ENCODE measurements at places on chromosomes 6 and 20.
A peak's percentile ranks its signal among the peaks of the same experiment; 100 is the strongest.

GRCh38 chr6:37302086-37302686, 44.2 kb upstream of the TMEM217 start:
- DNase-seq, result no peak

- no peak for DNase-seq
These were observed 14.9 kb downstream of the KCNQ5 start for GRCh38 chr6:72636786-72637185.

DNA sequence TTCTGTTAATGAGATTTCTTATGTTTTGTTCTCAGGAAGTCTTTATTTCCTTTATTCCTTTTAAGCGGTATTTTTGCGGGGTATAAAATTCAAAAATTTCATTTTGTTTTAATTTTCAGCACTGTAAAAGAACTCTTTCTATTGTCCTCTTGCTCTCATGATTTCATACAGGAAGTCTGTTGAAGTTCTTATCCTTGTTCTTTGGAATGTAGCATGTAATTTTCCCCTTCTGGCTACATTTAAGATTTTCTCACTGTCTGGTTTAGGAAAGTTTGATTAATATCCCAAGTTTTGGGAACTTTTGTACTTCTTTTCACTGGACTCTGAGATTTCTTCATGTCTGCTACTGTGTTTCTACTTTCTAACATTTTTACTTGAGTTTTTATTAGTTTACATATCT, 581.4 kb upstream of the GJE1 start:
- no peak for DNase-seq

GRCh38 chr6:53802582-53802981, 7.8 kb downstream of the LRRC1 start:
- no peak for DNase-seq

GRCh38 chr20:2364044-2364443, 16.7 kb upstream of the TGM6 start:
- DNase-seq, result no peak

DNA sequence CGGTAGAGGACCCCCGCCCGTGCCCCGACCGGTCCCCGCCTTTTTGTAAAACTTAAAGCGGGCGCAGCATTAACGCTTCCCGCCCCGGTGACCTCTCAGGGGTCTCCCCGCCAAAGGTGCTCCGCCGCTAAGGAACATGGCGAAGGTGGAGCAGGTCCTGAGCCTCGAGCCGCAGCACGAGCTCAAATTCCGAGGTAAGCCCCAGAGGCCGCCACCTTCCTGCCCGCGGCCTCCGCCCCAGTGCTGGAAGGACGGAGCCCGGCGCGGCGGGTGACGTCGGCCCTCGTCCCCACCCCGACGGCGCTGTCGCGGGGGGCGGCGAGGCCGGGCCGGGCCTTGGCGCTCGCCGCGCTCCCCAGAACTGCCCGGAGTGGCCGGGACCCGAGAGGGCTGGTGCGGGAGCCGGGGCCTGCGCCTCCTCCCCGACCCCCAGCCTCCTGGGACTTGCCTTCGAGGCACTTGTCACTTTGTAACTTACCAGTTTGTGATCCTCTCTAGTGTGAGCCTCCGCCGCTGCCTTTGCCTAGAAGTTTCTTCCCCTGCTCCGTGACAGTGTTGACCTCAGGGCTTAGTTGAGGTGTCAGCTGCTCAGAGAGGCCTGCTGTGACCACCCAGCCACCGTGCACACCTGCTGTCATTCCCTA, 417 bp downstream of the VAPB start:
- peak; percentile 35 for DNase-seq

- no peak for DNase-seq
These were observed 20.7 kb upstream of the TOX2 start for GRCh38 chr20:43893930-43894329.

DNA sequence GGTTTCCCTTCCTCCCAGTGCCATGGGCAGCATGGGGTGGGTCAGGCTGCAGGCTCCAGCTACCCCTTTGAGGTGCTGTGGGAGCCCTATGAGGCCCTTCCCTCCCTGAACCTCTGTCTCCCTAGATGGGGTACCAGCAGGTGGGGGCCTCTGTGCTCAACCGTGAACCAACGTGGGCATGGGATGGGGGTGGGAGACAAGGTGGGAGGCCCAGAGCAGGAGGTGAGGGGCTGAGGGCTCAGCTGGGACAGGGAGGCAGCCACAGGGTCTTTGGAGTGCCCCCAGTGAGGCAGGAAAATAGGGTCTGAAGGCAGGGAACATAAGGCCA, 33.3 kb downstream of the SUN5 start:
- no peak for DNase-seq

GRCh38 chr6:167746975-167747374, 79.7 kb upstream of the AFDN start:
- no peak for DNase-seq

DNA sequence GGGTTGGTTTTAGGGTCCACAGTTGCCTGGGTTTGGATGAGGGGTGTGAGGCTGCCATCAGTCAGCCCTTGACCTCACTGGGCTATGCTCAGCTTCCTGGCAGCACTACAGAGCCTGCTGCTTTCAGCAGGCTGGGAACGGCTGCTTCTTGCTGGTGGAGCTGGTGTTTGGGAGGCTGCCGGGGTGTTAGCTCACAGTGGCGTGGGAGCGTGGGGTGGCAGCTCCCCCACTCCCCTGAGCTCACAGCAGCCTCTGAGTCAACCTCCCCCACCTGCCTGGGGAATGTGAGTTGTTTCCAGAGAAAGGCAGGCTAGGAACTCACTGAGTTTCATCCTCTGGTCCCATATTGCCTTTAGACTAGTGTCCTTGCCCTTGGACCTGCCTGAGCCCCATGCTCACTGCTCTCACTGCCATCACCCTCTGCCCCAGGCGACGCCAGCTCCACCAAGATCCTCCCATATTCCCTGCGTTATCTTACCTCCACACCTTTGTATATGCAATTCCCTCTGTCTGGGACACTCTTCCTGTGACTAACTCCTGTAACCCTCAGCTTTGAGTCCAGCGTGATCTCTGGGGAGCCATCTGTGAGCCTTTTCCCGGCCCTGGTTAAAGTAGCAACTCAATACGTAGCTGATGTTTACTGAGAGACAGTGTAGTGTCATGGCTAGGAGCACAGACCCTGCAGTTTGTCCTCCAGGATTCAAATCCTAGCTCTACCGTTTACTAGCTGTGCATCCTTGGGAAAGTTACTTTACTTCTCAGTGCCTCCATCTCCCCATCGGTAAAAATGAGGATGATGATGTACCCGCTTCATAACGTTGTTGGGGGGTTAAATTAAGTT, 34.8 kb downstream of the PPP1R16B start:
- no peak for DNase-seq

DNA sequence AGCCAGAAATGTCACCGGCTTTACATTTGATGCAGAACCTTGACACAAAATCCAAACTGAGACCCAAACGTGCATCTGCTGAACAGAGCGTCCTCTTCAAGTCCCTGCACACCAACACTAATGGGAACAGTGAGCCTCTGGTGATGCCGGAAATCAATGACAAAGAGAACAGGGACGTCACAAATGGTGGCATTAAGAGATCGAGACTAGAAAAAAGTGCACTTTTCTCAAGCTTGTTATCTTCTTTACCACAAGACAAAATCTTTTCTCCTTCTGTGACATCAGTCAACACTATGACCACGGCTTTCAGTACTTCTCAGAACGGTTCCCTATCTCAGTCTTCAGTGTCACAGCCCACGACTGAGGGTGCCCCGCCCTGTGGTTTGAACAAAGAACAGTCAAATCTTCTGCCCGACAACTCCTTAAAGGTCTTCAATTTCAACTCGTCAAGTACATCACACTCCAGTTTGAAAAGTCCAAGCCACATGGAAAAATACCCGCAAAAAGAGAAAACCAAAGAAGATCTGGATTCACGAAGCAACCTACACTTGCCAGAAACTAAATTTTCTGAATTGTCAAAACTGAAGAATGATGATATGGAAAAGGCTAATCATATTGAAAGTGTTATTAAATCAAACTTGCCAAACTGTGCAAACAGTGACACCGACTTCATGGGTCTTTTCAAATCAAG, 108.4 kb downstream of the RTN4IP1 start:
- no peak for DNase-seq

DNA sequence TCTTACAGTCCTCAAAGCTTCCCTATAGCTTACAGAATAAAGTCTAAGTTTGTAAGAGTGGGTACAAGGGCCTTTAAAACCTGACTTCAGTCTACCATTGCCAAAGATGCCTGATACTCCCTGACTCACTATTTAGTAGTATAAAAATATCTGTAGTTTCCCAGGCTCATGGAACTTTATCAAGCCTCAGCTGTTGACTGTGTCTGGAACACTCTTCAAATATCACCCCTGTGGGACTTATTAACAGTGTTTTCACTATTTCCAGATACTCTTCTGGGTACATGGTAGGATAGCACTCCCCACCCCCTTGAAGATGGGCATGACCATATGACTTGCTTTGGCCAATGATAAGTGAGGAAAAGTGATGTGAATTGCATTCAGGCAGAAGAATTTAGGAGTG, 105.3 kb upstream of the TENT5A start:
- no peak for DNase-seq

- no peak for DNase-seq
These were observed 218.9 kb downstream of the CDH26 start for GRCh38 chr20:60177080-60177479.

DNA sequence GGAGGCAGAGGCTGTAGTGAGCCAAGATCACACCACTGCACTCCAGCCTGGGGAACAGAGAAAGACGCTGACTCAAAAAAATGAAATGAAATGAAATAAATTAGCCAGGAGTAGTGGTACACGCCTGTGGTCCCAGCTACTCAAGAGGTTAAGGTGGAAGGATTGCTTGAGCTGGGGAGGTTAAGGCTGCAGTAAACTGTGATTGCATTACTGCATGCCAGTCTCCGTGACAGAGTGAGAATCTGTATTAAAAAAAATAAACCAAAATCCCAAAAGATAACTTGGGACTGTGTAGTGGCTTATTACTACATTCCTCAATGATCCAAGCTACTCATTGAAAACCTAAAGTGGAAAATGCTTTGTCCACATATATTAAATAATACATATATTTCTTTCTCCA, 87.0 kb downstream of the SGK1 start:
- DNase-seq, result no peak

- no peak for DNase-seq
These were observed 276.7 kb downstream of the FARS2 start for GRCh38 chr6:5537967-5538366.

GRCh38 chr6:104908888-104909525, 47.9 kb upstream of the LIN28B start:
- DNase-seq, result no peak

- DNase-seq, result no peak
These were observed 55.2 kb upstream of the CBLN4 start for GRCh38 chr20:56060486-56060885.

DNA sequence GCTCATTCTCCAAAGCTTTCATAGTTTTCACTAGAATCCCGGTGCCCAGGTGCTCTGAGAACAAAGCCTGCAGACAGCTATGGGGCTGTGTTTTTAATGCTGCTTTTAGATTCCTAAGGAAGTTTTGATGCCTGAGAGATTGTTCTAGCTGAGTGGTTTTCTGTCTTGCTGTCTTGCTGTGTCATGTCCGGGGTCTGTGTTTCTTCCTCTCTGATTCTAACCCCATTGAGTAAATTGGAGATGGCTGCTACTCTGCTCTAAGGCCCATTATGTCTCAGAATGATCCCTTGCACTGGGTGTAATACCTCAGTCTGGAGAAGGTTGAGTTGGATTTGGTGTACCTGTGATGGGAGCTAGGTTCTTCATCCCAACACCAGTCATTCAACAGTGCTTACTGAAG, 63.4 kb downstream of the ARID1B start:
- peak; percentile 80 for DNase-seq

DNA sequence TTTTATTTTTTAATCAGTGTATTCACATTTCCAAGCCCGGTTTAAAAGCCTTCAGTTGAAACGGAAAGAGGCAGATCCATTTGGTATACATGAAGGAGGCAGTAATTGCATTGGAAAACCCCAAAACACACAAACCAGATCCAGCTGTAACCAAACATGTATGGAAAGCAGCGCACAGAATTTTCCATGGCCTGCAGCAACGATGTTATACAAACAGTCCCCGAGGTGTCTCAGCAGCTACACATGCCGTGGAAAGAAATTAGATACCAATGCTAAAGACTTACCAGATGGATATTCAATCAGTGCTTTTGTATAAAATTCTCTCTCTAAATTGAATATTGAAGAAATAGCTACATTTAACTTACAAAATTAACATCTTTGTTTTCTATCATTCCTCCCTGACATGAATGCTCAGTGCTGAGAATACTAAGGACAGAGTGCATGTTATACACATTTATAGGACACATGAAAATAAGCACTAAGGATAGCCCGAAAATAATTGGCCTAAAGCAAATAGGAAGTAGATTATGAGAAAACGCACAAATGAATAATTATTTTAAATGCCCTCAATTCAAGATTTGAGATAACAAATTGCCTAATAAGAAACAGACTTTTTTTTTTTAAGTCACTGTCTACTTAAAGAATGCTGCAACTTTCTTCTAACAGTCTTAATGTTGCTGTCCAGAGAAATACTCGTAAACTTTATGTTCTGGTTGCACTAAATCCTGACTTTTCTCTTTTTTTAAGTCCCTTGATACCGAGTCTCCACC, 713.1 kb downstream of the HDGFL1 start:
- peak; percentile 4 for DNase-seq

- DNase-seq, result no peak
These were observed 131.3 kb downstream of the C6orf118 start for GRCh38 chr6:165178056-165178455.

- no peak for DNase-seq
These were observed 150.7 kb upstream of the PRDM1 start for GRCh38 chr6:105935416-105935815.

GRCh38 chr6:125097186-125097585, 56.4 kb upstream of the TPD52L1 start:
- DNase-seq, result no peak

DNA sequence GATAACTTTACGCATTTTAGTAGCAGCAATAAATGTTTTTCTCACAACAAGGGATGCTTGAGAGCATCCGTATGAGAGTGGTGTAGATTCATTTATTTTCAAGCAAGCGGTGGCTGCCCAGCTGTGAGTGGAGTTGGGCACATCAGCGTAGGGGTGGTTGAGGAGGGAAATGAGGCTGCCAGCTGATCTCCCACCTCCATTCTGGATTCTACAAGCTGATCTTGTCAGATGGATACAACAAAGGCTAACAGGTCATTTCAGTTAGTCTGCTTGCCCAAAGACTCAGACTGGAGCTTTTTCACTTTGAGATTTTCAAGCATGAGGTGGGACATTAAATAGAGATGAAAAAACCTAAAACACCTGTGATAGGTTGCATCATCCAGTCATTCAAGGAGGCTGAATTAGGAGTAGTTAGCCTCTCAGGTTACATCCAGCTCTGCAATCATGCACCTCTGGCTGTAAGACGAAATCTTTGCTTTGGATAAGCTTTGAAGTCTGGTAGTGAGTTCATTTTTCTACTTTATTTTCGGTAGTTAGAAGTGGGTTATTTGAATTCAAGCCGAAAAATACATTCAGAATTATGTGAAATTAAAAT, 1.9 kb upstream of the BACH2 start:
- no peak for DNase-seq

GRCh38 chr6:111338843-111339242, 144.2 kb downstream of the REV3L start:
- no peak for DNase-seq

- DNase-seq, result no peak
These were observed 19.1 kb upstream of the TULP4 start for GRCh38 chr6:158293122-158293521.
